ENCODE measurements at places on chromosomes 7 and 10. TPM values are rescaled to one million over a fixed set of nuclear protein-coding genes. Genes with fewer than 3 reads are reported as not detected.

DNA sequence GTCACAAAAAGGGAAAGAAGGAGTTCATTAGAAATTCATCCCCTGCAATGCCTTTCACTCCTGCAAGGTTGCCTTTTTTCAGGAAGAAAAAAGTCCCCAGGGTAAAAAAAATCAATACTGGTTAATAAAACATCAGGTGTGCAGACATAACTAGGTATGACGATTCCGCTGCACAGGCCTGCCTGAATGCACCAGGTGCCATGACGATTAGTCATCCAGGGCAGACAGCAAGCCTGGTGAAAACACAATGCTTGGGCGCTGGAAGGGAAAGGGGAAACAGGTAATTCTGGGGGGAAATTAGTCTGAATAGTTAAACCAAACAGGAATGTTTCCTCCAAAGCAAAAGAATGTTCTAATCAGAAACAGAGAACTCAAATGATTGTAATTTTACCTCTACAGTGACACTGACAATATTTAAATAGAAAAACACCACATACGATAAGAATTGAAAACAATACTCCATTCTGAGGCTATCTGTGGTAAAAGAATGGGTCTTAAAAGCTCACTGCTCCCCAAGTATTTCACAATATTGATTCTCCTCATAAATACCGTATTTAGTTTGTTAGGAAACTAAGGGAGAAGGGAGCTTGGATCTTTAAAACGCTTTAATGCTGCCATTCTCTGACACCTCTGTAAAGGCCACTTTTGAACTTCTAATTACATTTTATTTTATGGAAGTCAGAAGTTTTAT is 45.2 kb downstream of the VPS41 start:
- H3K4me3 ChIP-seq, result no peak overlapping the region
- H3K36me3 ChIP-seq, result peaks cover 49% of the 10 kb centered on the region
- no peaks in the 10 kb centered on the region for H3K4me1 ChIP-seq
- H3K27me3 ChIP-seq, result no peaks in the 10 kb centered on the region
- no peak for DNase-seq
- no peak overlapping the region for H3K27ac ChIP-seq

GATA3 gene
- total RNA-seq, result 50.3 TPM

GIMAP4 gene
- total RNA-seq, result 105 TPM

NRCAM gene
- 0.27 TPM for total RNA-seq

- H3K27me3 ChIP-seq, result no peaks in the 10 kb centered on the region
- H3K4me3 ChIP-seq, result no peak overlapping the region
- no peak overlapping the region for H3K27ac ChIP-seq
Measured at GRCh38 chr10:76403912-76404311, 972.5 kb downstream of the LRMDA start.

ATRNL1 gene
- not detected for total RNA-seq

GRCh38 chr10:62924344-62924748 is 108.2 kb upstream of the EGR2 start:
- H3K27ac ChIP-seq, result no peak overlapping the region
- no peak overlapping the region for H3K4me3 ChIP-seq
- H3K27me3 ChIP-seq, result no peaks in the 10 kb centered on the region
- H3K36me3 ChIP-seq, result no peaks in the 10 kb centered on the region
- no peak for DNase-seq
- H3K4me1 ChIP-seq, result no peaks in the 10 kb centered on the region

ANXA8 gene
- total RNA-seq, result not detected

NANOS1 gene
- not detected for total RNA-seq

- H3K27me3 ChIP-seq, result no peaks in the 10 kb centered on the region
- H3K4me3 ChIP-seq, result no peak overlapping the region
- H3K27ac ChIP-seq, result peak overlapping the region; percentile 99
- peaks cover 16% of the 10 kb centered on the region for H3K4me1 ChIP-seq
Measured at GRCh38 chr10:17231788-17232187, 3.7 kb downstream of the VIM start.

OR13A1 gene
- not detected for total RNA-seq

DNA sequence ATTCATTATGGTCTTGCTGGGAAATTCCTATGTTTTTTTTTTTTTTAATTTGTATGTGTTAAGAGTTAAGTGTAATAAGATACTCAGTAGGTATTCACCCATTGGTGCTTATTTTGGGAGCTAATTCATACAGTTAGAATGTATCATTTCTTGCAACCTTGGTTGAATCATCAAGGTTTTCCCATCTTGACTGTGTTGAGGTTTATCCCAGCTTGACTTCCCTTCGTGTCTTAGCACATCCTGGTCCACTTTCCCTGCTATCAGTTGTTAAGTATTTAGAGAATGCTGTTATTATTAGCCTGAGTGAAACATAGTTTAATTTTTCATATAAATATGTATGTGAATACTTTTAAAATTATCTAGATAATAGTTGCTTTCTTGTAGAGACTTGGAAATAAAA is 20.8 kb downstream of the RALA start:
- H3K4me3 ChIP-seq, result no peak overlapping the region
- H3K27ac ChIP-seq, result no peak overlapping the region
- DNase-seq, result no peak
- H3K27me3 ChIP-seq, result no peaks in the 10 kb centered on the region

AASS gene
- 1.6 TPM for total RNA-seq

- peak overlapping the region; percentile 22 for H3K27ac ChIP-seq
- H3K36me3 ChIP-seq, result no peaks in the 10 kb centered on the region
- H3K4me1 ChIP-seq, result peaks cover 26% of the 10 kb centered on the region
- no peak overlapping the region for H3K4me3 ChIP-seq
- no peaks in the 10 kb centered on the region for H3K27me3 ChIP-seq
Measured at GRCh38 chr10:11663763-11664555, 52.5 kb upstream of the USP6NL start.

C7orf57 gene
- not detected for total RNA-seq

- H3K27me3 ChIP-seq, result no peaks in the 10 kb centered on the region
- peaks cover 3% of the 10 kb centered on the region for H3K4me1 ChIP-seq
- no peak for DNase-seq
- no peak overlapping the region for H3K27ac ChIP-seq
- H3K4me3 ChIP-seq, result no peak overlapping the region
Measured at GRCh38 chr7:150791304-150791703, 8.9 kb downstream of the TMEM176B start.

GRCh38 chr7:81355911-81356310 is 413.9 kb downstream of the HGF start:
- H3K36me3 ChIP-seq, result no peaks in the 10 kb centered on the region
- H3K27ac ChIP-seq, result no peak overlapping the region
- no peaks in the 10 kb centered on the region for H3K4me1 ChIP-seq
- no peak for DNase-seq
- H3K4me3 ChIP-seq, result no peak overlapping the region
- H3K27me3 ChIP-seq, result no peaks in the 10 kb centered on the region

CYP3A7 gene
- total RNA-seq, result not detected

DNA sequence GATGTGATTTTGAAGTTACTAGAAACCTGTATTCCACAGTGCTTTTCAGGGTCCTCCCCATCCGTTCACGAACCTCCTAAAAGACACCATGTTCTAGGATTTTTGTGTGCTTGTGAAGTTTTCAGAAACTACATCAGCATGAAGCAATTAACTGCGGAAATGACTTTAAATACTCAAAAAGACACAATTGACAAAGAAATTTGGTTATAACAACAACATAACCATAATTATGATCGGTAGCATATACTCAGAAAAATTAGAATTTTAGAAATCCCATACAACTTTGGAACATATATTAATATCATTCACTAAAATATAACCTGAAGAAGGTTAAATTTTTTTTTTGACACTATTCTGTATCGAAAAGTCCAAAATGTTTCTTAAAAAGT is 43.8 kb upstream of the FAM20C start:
- DNase-seq, result no peak
- peak overlapping the region; percentile 60 for H3K4me3 ChIP-seq
- H3K27ac ChIP-seq, result peak overlapping the region; percentile 96
- no peaks in the 10 kb centered on the region for H3K36me3 ChIP-seq

- no peak overlapping the region for H3K27ac ChIP-seq
- DNase-seq, result no peak
- no peak overlapping the region for H3K4me3 ChIP-seq
Measured at GRCh38 chr10:89274928-89275327, 23.4 kb upstream of the LIPA start.

DNA sequence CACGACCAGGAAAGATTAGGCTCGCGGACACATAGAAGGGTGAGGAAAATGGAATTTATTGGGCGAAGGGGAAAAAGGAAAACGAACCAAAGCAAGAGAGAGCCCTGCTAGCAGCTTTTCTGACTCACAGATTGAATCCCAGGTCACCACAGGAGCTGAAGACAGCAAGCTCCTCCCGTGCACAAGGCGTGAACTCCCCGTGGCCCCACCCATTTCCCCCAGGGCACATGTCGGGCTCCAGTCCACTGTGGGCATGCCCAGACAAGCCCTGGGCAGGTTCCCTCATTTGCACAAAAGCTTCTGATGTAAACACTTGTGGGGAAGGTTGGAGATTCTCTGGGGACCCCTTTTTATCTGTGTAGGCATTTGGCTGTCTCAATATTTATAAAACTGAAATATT is 582.4 kb downstream of the SUGCT start:
- no peak for DNase-seq
- no peaks in the 10 kb centered on the region for H3K4me1 ChIP-seq
- no peaks in the 10 kb centered on the region for H3K27me3 ChIP-seq

HOXA5 gene
- 0.52 TPM for total RNA-seq

CCDC3 gene
- 0.21 TPM for total RNA-seq

SLC39A12 gene
- total RNA-seq, result not detected

- no peak for DNase-seq
- no peak overlapping the region for H3K4me3 ChIP-seq
- H3K4me1 ChIP-seq, result no peaks in the 10 kb centered on the region
- H3K27ac ChIP-seq, result no peak overlapping the region
Measured at GRCh38 chr7:96314402-96315124, 7.3 kb downstream of the SLC25A13 start.
